ENCODE measurements at places on chromosomes 2 and 18.

DNA sequence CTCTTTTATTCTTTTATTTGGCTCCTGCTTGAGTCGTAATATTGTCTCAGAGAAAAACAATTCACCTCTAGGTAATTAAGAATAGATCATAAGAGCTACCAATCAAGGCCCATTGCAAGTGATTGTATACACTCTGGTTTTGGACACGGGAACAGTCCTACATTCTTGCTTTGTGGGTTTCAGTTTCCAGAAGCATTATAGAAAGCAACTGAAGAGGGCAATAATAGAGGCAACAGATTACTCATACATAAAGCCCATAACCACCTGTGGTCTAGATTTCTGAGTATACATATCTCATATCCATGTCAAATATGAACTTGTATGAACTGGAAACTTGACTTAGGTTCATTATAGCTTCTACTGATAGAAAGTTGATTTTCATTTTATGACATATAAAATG is 65.4 kb downstream of the DIS3L2 start:
- DNase-seq, result no peak

DNA sequence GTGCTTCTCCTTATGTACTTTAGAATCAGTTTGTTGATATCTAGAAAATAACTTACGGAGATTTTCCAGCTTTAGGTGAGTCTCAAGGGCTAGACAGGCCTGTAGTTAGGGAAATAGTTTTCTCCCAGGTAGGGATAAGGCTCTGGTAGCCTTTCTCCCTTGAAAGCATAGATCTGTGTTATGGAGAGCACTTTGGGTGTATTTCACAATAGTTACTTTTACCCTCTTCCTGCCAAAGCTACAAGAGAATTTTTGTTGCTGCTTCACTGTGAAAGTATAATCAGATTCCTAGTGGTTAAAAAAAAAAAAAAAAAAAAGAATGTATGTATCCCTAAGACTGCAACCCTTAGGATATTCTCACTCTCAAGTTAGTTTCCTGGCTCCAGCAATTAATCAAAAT is 267.5 kb downstream of the PIK3C3 start:
- DNase-seq, result no peak

- no peak for DNase-seq
Measured at GRCh38 chr2:149394864-149395263, 64.5 kb downstream of the LYPD6 start.

- no peak for DNase-seq
Measured at GRCh38 chr18:41864216-41864615, 90.8 kb upstream of the PIK3C3 start.

- no peak for DNase-seq
Measured at GRCh38 chr18:57806201-57806977, 3.3 kb upstream of the ATP8B1 start.

- DNase-seq, result no peak
Measured at GRCh38 chr2:221502270-221503010, 69.7 kb downstream of the EPHA4 start.

DNA sequence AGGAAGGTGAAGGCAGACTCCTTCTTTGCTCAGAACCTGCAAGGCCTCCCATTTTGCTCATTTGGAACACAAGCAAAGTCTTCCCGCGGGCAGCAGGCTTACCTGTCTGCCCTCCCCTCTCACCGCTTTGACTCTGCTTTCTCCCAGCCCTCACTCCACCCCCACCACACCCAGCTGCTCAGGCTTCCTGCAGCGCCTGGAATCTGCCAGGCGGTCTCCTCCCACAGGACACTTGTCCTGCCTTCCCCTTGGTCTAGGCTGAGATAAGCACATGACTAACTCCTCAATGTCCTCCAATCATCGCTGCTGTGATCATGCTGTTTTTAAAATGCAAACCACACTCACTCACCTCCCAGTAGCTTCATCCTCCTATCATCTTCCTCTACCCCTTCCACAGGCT is 430.0 kb downstream of the ZNF516 start:
- DNase-seq, result no peak

GRCh38 chr2:128305555-128306080 is 13.1 kb downstream of the HS6ST1 start:
- DNase-seq, result no peak

DNA sequence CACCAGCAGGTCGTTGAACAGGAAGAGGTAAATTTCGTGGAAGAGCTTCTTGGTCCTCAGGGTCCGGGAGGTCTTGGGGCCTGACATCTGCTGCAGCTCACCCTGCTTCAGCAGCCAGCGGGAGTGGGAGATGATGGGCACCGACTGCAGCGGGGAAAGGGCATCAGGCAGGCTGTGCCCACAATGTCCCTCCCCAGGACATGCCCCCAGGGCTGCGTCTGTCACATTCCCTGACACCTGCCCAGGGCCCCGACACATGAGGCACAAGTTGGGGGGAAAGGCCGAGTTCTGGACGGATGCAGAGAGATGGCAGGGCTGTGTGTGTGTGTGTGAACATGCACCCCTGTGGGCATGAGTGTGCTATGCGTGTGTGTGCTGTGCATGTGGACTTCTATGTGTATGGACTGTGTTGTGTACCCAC is 13.9 kb downstream of the SNORC start:
- no peak for DNase-seq

GRCh38 chr2:217650229-217650628 is 352.6 kb downstream of the TNS1 start:
- DNase-seq, result no peak
